ENCODE measurements at places on chromosomes 16 and 17.

DNA sequence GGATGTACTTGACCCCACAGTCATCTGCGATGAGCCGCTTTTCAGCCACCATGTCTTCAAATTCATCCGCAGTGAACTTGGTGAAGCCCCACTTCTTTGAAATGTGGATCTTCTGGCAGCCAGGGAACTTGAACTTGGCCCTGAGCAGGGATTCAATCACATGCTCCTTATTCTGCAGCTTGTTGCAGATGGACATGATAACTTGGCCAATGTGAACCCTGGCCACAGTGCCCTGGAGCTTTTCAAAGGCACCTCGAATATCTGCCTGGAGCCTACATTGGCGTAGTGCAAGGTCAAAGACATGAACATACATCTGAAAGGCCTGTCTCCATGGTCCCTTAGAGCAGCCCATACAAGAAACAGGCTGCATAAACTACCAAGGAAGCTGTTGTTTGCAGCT is 1.8 kb upstream of the TENT4B start:
- no peak for DNase-seq

GRCh38 chr16:71648921-71649320 is 22.9 kb downstream of the MARVELD3 start:
- DNase-seq, result no peak

DNA sequence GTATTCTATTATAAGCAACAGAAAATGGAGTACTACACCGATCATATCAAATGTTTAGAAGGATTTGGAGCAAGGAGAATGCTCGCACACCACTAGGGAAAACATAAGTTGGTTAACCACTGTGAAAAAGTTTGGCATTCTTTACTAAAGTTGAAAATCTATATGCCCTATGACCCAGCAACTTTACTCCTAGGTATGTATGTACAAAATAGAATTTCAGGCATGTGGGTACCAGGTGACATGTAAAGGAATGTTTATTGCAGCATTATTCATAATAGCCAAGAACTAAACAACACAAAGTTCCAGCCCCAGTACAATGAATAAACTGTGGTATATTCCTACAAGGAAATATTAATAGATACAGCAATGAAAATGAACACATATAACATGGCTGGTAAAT is 5.8 kb upstream of the HBZ start:
- DNase-seq, result no peak

DNA sequence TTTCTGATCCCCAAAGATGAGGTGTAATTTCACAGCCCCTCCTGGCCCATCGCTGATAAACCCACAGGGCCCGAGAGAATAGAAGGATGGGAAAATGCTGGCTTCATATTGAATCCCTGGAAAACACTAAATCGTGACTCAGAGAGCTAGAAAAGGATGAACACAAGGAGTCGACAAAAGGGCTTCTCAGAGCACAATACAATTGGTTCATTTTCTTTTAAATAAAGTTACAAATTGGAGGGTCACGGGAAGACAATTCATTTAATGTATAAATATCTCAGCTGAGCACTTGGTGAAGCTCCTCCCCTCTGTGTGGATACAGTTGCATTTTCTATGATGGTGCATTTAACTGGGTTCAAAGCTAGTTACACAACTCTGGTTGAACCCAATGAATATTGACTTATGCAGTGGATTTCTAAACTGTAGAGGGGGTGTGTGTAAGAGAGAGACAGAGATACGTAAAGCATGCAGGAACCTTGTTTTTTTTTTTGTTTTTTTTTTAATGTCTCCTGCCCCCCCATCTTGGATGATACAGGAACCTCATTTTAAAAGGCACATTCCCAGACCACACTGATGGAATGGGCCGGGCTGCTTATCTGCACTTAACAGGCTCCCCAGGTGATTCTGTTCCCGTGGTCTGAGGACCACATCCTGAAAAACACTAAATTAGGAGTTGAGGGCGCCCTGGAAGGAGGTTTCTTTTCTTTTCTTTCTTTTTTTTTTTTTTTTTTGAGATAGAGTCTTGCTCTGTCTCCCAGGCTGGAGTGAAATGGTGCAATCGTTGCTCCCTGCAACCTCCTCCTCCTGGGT is 14.1 kb downstream of the TTYH2 start:
- DNase-seq, result no peak

Measured in stimulated activated CD8-positive, alpha-beta memory T cell treated with anti-CD3 and anti-CD28 coated beads, Interleukin-7, amount 100 ng/mL, for 4 hours (primary cell).